ENCODE measurements at places on chromosomes 2 and 18.

- no peak for DNase-seq
These were observed 115.3 kb downstream of the FHOD3 start for GRCh38 chr18:36412778-36413177.

DNA sequence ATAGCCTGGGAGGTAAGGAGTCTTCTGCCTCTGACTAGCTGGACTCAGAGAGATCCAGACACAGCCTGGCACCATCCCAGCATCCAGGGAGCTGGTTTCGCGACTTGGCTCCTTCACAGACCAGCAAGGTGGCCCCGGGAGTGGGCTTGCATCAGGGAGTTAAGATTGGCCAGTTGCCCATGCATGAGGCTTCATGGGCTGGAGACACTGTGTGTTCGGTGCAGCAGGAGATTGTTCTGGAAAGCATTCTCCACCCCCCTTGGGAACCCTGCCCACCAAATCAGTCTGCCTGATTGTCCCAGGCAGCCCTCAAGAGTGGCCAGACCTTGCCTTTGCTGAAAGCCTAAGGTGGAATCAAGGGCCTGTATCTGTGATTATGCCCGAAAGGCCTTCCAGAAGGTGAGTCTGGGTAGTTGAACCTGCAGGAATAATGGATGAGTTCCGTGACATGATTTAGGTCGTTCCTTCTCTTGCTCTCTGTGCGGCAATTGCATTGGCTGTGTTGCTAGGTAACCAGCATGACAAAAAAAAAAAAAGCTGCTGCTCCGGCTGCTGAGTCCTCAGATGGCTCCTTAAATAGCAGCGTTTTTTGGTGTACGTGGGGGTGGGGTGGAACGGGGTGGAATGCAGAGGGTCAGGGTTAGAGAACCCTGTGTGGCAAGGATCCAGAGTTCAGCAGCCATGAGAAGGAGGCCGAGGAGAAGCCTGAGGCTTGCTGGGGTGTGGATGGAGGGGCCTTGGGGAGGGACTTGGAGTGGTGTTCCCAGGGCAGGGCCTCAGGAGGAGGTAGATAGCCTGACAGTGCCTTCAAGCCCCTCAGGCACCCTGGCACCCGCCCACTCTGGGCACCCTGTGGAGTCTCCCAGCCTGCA is 93.0 kb upstream of the MCFD2 start:
- DNase-seq = no peak

- no peak for DNase-seq
These were observed 936.2 kb downstream of the DSC3 start for GRCh38 chr18:30106356-30106755.

DNA sequence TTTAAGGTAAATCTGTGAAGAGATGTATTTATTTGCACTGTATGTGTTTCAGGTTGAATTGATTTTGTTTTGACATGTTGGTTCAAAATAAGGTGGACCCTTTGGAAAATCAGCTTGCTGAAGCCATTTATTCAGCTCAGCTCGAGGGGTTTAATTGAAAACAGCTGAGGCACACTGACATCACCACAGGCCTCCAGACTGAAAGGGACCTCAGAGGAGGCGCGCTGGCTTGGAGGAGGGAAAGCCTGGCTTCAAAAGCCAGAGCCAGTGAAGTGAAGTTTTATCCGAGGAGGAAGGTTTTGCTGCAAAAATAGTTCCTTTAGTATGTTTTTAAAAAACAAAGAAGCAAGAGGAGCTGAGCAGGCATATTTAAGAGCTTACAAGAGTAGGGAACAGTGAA is 26.9 kb upstream of the DNMT3A start:
- DNase-seq = no peak

DNA sequence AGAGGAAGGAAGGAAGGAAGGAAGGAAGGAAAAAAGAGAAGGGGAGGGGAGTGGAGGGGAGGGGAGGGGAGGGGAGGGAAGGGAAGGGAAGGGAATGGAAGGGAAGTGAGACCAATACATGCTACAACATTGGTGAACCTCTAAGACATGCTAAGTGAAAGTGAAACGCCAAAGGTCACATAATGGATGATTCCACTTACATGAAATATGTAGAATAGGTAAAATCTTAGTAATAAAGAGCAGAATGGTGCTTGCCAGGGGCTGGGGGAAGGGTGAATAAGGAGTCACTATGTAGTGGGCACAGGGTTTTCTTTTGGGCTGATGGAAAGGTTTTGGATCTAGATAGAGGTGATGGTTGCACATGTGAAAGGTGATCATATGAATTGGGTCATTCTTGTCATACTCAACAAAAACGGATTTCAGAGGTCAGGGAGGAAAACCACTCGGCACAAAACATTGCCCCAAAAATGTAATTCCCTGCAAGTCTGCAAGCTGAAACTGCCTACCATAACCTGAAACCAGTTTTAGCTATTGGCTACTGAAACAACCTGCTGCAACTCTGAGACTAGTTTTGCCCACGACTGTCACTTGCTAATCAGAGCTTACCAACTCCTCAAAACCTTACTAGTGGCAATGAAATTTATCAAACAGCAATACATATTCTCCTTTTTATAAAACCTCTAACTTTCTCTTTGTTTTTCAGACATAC is 59.2 kb downstream of the CCDC141 start:
- no peak for DNase-seq

- DNase-seq = no peak
These were observed 2.0 kb upstream of the BZW1 start for GRCh38 chr2:200809506-200810251.

DNA sequence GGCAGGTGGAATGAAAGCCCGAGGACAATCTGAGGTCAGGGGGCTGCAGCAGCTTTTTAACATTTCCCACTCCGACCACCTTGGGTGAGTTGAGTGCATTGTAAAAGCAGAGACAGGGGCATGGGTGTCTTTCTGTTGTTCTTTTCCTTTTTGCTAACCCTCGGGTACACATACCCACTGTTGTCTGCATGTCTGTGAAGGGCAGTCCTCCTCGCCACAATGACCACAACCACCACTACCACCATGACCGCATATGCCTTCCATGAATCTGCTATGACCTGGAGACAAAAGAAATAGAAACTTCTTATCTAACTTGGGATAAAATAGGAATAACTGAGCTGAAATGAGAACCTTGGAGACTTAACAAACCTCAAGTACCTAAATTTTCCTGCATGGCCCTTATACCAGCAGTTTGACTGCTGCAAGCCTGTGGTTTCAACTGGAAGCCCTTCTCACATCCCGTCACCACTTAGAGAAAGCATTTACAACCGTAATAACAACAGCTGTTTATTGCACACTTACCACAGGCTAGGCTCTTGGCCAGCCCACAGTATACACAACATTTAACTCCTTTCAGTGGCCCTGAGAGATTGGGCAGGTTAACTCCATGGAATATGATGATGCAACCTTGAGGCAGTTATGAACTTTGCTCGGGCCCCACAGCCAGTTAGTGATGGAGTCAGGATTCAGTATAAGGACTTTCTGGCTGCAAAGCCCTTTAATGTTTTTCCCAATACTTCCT is 80.3 kb downstream of the GYPC start:
- DNase-seq = no peak

DNA sequence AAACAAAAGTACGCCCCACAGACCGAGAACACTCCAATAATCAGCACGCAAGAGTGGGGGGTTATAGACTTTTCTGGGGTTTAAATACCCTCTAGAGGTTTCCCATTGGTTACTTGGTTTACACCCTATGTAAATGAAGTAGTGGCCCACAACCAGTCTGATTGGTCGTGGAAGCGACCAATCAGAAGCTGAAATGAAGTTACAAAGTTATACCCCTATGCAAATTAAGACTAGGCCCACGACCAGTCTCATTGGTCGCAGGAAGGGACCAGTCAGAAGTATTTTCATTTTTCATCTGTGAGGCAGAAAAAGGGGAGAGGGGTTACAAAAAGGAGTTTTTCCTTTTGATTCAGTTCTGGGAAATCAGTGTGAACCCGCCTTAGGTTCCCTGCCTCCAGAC is 55.3 kb upstream of the YWHAQ start:
- DNase-seq = no peak

- DNase-seq = no peak
These were observed 50.1 kb downstream of the ITGAV start for GRCh38 chr2:186639939-186640338.

- DNase-seq = no peak
These were observed 84.9 kb downstream of the CMPK2 start for GRCh38 chr2:6780765-6781274.

DNA sequence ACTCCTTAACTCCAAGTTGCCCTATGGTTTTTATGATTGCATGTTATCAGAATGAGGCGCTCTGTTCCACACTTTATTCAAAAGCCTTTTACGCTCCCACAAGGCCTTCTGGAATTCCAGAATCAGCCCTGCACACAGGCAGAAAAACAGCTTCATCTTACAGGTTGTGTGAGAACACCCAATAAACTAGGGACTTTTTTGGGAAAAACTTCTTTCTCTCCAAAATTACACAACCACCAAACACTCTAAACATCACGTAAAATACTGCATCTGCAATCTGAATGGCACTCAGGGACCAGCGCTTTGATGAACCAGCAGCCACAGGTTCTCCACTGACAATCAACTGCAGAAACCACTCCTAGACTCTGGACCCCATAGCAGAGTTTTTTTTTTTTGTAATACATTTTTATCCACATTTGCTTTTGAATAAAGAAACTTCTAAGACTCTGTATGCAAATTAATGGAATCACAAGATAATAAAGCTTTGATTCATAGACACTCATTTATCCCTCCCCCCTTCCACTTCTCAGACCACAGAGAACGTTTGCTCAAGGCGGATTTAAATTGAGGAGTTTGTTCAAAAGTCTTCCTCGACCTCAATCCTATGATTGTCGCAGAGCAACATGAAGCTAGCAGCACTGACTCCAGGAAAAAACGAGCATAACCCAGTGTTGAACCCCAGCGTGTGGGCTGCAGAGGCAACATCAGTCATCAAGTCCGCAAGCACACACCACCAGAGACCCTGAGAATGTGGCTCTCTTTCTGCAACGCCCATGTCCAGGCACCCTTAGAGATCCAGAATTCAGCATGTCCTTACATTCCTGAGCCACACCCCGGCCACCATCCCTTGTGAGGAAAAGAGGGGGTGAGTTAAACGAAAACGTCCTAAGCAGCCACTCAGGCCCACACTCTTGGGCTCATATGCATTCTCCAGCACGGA is 116.5 kb downstream of the MBP start:
- no peak for DNase-seq

DNA sequence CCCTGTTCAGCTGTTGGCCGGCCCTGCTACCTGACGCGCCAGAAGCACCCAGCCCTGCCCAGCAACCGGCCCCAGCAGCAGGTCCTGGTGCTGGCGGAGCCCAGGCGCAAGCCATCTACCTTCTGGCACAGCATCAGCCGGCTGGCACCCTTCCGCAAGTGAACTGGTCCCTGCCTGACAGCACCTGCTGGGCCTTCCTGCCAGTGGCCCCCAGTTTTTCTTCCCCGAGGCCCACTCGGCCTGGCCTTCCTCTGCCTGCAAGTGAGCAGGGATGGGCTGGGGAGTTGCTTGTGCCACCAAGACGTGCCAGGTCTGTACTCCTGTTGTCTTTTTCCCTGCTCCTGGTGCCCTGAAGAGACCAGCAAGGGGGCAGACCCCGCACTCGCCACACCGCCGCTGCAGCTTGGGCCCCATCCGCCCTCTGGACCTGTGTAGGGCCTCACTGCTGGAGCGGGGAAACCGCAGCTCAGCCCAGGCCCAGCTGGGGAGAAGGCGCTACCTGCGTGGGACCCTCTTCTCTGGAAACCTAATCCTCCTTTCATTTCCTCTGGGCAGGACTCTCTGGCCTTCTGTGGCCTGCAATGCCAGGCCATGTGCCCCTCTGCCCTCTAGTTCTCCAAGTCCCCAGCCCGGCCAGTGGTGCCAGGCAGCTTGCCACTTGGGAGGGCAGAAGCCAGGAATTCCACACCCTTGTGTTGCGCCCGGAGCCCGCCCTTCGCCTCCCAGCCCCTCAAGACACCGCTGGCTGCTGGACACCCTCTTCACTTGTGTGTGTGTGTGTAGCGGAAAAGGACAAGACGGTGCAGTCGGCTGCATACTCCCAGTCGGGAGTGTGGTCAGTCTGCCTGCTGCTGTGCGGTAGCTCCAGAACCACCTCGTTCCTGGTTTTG is 47.0 kb downstream of the FAM168B start:
- DNase-seq = no peak

DNA sequence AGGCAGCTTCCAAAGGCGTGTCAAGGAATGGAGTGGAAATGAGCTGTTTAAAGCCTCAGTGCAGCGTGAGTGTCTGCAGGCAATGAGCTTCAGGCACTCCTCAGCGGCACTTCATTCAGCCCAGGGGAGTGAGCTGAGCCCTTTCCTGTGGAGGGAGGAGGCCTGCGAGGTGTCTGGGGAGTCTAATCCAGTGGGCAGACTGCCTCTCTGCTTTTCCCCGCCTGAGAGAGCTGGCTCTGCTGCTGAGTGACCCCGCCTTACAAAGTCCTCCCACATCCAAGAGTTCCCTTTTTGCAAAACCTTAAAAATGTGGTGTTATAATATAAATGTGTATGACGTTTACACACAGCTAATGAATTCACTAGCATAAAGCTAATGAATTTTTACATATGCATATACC is 7.0 kb upstream of the LDLRAD4 start:
- DNase-seq = no peak

- DNase-seq = no peak
These were observed 8.8 kb upstream of the FECH start for GRCh38 chr18:57595347-57595746.

DNA sequence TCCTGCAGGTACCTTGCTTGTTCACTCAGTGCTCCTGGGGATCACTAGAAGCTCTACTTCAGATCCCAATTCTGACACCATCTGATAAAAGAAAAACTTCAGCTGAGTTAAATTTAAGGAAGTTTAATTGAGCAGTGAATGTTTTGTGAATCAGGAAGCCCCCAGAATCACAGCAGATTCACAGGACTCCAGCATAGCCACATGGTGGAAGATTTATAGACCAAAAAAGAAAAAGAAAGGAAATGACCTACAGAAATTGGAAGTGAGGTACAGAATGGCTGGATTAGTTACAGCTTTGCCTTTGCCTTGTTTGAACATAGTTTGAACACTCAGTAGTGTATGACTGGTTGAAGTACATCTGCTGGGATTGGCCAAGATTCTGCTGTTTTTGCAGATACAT is 182.7 kb upstream of the SCN7A start:
- DNase-seq = no peak

GRCh38 chr2:29004755-29005154 is 23.7 kb downstream of the TOGARAM2 start:
- no peak for DNase-seq

DNA sequence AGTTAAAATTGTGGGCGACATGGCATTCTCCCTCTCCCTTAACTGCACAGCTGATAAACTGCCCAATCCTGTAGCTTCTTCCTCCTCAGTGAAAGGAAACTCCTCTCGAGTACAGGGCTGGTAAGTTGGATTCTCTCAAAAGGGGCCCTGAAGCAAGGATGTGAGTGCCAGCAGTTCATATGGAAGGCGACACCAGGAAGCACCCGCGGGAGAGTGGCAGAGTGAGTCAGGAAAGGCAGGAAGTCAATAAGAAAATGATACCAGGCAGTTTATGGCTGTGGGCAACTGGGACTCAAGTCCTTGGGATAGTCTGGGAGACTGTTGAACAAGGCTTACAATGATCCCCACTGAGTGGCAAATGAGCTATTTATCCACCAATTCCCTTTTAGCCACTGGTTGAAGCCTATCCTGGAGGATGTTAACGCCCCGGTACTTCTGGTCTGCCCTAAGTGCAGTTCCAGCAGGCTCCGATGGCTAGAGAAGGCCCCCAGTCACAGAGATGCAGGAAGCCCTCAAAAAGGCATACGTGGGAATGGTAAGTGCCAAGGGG is 34.8 kb downstream of the ABHD3 start:
- no peak for DNase-seq

- DNase-seq = no peak
These were observed 12.5 kb upstream of the SLC40A1 start for GRCh38 chr2:189593115-189593514.

All from activated CD8-positive, alpha-beta memory T cell treated with anti-CD3 and anti-CD28 coated beads for 4 hours (primary cell).